ENCODE measurements at places on chromosomes 2 and 18.

- DNase-seq = no peak
Observed at GRCh38 chr2:75606761-75607399, 39.7 kb upstream of the MRPL19 start.

DNA sequence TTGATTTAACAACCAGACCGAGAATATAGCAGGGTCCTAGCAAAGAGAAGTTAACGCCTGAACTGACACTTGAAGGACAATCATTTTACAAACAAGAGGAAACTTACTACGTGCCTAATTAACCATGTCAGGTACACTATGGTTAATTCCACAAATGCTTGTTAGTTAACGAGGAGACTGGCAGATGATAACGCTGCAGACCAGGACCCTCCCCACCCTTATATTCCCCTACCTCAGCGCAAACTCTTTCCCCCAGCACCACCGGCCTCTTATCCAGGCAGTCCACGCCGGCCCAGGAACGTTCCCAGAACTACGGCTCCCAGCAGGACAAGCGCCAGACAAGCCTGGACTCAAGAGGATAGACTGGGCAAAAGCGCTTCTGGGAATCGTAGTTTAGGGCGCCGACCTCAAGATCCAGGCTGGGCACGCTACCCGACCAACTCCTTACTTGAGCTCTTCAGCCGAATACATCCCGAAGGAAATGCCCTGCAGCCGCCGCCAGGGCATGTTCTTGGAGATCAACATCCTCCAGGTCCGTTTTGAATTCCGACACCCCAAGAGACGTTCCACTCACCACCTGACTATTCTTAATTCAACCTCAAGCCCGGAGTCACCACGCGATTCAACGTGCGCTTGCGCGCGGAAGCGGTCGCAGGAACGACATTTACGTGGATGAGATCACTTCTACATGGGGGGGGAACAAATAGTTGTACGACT, at the start of gene POLR1A:
POLR1A (minus strand) TSS at position 635 of the 717 bp plus-strand sequence; CDS start at position 525, 110 bp downstream.
- DNase-seq = peak; percentile 82

DNA sequence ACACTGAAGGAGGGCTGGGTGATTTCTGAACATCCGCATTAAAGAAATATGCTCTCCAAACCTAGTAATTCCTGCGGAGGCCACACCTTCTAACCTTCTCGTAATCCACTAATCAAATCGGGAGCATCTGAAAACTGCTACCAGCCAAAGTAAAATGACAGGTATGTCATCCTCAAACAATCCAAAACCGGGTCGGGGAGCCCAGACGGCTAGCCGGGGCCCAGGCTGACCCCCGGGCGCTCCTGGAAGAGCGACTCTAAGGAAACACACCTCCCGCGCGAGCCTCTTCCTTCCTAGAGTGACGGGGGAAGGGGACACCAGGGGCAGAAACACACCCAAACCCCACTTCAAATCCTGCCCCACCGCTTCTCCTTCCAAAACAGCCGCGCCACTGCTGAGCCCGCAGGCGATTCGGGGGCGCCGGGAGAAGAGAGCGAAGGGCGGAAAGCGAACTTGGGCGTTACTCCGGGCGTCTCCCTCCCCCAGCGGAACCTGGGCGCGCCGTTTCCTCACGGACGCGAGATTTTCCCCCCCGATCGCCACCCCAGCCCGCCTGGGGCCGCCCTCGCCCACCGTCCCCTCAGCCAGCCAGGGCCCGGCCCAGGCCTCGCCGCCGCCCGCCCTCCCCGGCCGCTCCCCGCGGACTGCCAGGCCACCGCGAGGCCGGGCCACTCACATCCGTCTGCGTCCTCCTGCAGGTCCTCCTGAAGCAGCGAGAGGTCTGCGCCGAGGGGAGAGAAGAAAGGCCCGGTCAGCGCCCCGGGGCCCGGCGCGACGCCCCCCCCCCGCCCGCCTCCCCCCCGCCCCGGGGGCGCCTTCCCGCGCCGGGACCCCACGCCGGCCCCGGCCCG, 584 bp downstream of the PPP4R1 start:
- peak; percentile 62 for DNase-seq

DNA sequence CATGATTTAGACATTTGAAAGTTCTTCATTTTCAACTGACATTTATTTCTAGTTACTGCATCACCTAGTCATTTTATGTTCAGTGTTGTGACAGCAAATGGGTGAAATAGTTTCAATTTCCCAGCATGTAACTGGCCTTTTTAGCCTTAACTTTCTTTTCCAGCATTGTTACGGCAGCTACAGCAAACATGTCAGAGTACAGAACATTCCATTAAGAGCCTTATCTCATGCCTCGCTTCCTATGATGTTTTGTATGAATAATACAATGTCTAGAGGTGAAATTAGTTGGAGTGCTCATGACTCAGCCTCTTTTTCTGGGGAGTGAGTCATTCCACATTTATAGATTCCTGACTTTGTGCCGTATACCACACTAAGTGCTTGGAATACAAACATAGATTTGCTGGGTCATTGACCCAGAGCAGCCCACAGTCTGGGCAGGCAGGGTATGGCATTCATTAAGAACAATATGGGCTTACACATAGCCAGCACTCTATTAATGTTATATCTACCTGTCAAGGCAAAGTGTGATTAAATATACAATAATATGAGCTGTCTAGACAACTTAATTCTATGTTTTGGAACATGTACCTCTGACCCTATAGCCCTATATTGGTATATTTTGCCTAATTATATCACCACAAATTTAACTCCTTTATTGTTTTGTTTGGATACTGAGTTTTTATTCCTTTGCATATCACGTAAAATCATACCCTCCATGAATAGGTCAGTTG, 72.2 kb downstream of the MAP2 start:
- DNase-seq = no peak

DNA sequence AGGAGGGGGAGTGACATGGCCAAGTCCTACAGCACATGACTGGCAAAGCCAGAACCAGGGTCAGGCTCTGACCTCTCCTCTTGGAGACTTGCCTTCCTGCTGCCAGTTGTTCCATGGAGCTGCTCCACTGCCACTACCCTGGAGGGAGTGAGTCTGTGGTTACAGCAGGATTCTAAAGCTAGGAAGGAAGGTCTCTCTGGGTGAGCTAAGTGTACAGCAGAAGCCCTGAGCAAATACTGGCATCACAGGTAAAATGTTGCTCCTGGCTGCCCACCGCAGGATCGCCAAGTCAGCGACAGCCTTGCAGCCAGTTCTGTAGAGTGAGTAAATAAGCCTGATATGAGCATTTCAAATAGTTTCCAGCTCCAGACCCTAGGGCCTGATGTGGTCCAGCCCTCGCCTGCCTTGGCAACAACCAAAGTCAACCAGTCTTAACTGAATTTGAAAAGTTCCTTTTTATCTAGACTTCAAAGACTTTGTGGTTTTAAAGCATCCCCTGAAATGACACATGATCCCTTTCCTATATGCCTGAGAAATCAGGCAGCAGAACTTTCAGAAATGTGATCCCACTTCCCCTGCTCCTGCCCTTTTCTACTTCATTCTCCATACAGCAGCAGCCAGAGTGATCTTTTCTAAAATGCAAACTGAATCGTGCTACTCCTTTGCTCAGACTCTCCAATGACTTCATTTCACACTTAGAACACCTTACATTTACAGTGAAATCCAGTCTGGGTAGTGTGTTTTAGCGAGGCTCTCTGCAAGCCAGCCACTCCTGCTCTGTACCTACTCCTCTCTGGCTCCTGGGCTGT, 114.3 kb downstream of the MGAT5 start:
- DNase-seq = no peak

DNA sequence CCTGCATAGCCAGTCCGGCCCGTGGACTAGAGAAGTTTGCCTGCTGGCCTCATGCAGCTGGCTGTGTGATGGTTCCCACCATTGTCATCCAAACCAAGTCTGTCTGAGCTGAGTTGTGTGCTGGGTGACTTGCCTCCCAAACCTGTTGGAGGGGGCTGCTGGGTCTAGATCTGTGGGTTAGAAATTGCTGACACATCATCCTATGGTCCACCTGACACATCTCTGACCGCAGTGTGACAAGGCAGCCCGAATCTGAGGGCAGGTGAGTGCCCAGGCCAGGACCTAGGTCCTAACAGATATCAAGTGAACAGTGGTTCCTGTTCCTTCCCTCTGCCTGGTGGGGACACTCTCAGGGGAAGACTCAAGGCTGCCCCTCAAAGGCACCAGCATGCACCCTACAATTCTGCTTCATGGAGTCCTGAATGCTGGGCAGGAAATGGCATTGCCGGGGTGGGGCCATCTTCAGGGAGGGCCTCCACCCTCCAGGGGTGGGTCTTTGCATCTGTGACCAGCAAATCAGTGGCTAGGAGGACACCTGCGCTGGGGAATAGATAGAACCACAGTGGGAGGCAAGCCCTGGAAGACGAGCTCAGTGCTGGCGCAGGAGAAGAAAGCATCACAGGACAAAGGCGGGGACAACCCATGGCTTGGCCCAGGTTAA, 117.9 kb upstream of the ID2 start:
- no peak for DNase-seq

DNA sequence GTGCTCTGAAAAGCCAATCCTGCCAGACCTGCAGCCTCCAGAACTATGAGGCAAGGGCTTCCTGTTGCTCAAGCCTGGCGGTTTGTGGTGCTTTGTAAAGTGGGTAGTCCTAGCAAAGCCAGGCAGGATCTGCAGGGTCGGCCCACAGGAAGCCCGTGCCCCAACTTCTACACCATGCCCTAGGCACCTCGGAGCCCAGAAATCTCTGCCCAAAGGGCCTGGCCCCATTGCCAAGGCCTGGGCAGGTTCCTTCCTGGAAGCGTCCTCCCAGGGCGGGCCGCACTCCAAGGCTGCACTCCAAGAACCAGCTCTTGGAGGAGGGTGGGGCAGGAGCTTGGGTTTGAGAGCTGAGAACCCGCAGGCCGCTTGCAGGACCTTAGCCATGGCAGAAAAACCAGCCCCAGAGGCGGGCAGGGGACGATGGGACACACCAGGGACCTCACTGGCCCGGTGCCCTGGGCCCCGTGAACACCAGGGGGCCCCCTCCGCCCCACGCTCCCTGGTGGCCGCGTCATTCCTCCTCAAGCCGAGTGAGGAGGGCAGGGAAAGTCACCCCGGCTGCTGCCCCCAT, 37.2 kb upstream of the ID2 start:
- DNase-seq = peak; percentile 29

GRCh38 chr2:171523088-171524017, 1.1 kb downstream of the CYBRD1 start:
- DNase-seq = peak; percentile 31

DNA sequence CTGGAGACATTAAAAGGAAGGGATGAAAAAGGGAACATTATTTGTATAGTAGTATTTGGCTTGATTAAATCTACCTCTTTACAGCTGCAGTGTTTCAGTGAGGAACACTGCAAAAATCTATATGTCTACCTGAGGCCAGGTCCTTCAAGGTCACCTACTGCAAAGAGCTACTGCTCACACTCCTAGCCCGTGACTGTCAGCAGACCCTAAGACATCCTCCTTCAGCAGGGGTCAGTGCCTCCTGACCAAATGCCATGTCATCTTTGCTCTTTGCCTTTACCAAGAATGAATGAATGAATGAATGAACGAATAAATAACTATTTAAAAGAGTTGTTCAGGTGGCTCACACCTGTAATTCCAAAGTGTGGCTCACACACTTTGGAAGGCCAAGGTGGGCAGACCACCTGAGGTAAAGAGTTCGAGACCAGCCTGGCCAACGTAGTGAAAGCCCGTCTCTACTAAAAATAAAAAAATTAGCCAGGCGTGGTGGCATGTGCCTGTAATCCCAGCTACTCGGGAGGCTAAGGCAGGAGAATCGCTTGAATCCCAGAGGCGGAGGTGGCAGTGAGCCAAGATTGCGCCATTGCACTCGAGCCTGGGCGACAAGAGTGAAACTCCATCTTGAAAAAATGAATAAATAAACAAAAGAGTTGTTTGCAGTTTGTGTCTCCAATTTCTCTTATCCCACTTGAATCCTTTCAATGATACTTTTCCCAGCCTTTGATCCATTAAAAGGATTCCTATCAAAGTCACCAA, 84.3 kb upstream of the GRB14 start:
- no peak for DNase-seq

GRCh38 chr2:236319036-236319435, 54.8 kb upstream of the ASB18 start:
- DNase-seq = no peak

DNA sequence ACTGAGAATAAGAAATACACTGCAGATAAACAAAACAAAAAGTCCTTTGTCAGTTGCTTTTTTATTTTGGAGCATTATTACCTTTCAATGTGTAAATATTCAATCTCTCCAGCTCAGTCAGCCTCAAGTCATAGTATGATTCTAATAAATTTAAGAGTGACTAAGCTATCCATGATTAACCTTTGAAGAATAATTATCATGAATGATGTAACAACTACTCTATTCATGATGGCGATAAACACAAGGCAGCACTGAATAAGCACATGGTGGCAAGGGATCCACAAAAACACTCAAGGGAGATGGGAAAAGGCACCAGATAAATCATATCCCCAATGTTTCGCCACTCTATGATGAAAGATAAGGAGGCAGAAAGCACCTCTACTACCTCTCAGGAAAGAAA, 67.0 kb downstream of the MAP4K3 start:
- no peak for DNase-seq

GRCh38 chr2:235618039-235618438, 124.2 kb downstream of the AGAP1 start:
- DNase-seq = no peak

DNA sequence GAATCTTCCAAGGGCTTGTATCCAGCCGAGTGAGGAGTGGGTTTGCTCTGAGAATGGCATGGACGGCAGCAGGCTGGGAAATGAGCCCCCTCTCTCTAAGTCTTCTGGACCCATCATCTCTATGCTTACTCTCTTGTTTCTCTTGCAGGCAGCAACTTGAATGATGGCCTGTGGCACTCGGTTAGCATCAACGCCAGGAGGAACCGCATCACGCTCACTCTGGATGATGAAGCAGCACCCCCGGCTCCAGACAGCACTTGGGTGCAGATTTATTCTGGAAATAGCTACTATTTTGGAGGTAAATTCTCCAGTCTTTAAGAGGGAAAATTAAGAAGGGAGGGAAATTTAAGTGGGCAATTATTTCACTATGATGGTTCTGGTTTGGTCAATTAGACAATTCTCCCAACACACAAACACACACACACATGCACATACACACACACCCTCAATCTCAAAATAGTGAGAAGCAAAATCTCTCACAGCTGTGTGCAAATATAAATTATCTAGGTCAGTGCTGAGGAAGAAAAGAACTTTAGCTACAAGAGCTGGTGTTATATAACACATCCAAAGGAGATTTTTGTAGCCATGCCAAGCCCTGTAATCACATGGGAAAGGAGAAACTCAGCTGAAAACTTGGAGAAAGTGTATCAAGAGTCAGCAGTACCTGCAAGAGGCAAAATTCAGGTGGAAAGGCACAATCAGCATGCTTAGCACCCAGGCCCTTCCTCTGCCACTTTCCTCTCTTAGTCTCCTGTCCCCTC, 499.2 kb downstream of the CNTNAP5 start:
- DNase-seq = no peak
